LNCaP clone FGC (cell line): ENCODE measurements at places on chromosomes 1 and 21.

GRCh38 chr1:208909011-208909984 lies 665.1 kb upstream of the PLXNA2 start:
- no peak for DNase-seq

DNA sequence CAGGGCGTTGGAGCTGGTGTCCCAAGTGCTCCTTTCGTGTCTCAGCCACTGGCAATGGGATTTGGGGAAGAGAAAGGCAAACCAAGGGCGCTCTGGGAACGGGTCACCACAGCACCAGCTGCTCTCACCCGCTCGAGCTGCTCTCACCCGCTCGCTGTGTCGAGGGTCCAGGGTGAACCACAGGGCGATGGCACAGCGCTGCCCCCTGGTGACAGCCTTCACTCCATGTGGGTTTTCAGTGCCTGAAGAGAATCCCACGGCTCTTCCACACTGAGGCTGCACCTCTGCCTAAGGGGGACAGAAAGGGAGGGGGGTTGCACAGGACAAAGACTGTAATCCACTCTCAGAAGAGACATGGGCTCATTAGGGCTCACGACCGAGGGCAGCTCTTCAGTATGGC lies 7.1 kb upstream of the CLDN19 start:
- DNase-seq, result no peak

DNA sequence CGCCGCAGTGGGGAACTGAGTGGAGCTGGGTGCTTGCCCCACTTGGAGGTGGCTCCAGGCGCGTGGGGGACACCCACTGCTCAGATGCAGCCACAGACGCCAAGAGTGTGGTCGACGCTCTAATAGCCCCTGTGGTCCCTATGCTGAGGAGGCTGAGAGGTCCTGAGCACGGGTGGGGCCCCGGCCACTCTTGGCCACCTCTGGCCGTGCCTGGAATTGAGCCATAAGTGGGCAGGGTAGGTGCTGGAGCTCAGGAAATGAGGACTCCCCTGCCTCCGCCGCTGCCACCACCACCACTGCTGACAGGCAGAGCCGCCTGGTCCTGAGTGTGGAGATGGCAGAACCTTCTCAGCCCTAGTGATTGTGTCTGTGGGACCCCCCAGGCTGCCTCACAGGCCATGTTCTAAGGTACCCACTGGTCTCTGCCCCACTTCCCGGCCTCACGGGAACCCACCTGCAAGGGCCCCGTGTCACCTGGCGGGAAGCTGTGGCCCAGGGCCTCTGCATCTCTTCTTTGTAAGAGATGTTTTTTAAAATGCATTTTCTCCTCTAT lies 34.6 kb upstream of the DIP2A start:
- no peak for DNase-seq

DNA sequence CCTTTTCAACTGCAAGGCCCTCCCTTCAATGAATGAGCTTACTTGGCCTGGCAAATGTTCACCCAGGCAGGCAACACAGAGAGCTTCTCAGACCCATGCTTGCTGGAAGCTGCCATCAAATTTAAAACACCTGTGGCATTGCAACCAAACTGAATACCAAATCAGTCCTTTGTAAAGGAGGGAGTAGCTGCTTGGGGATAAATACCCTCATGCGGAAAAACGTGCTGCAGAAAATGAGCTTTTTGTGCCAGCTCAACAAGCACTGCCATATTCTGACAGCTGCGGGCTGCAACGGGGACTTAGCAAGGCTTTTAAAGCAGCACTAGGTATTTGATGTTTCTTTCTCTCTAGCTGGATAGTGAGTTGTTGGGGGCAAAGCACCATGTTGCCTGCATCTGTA lies 119.7 kb downstream of the PLPPR4 start:
- DNase-seq, result no peak

DNA sequence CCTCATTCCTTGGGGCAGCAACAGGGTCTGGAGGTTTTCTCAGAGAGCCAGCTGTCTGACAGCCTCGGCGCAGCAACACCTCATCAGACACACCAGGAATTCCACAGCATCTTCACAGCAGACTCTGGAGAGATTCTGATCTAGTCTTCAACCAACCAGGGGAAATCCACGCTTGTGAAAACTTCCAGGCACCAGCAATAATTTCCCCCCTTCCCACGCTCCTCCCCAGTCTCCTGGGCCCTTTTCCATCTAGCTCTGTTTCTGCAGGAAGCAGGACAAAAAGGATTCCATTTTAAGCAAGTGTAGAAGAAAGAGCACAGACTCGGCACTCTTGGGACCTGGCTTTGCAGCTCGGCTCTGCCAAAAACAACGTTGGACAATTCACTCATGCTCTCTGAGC lies 44.3 kb upstream of the CAPZB start:
- no peak for DNase-seq

GRCh38 chr1:48341221-48341620 lies 118.7 kb downstream of the SLC5A9 start:
- DNase-seq, result no peak

GRCh38 chr1:34360574-34360973 lies 183.9 kb downstream of the C1orf94 start:
- DNase-seq, result no peak

DNA sequence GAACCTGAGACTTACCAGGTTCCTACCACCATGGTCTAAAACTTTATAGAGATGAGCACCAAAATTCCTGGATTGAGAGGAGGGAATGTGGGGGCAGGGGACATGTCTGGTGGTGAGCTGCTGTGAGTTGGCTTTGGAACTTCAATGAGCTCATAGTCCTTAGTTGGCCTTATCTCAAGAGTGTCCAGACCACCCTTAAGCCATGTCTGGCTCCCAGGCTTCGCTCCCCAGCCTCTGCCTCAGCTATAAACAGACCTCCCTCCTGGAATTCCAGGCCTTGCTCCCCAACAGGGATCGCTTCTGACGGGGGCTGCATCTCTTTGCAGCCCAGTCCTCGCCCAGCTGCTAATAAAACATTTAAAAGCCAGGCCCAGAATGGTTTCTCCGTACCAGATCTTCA lies 19.5 kb downstream of the ATF3 start:
- no peak for DNase-seq

DNA sequence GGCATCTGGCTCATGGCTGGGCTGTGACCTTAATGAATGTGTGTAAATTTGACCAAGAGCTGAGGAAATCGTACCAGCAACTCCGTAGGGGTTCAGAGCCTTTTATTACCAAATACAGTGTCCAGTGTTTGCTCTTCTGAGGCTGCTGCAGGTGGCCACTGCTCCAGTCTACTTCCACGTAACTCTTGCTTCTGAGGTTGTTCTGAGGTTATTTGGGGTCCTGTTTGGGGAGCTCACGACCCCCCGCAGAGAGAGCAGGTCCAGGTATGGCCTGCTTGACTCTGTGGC lies 33.6 kb downstream of the MAN1C1 start:
- no peak for DNase-seq
